ENCODE measurements at places on chromosomes 13 and 19.

- no peak for DNase-seq
Observed at GRCh38 chr19:35211545-35212230, 16.9 kb downstream of the FAM187B start.

DNA sequence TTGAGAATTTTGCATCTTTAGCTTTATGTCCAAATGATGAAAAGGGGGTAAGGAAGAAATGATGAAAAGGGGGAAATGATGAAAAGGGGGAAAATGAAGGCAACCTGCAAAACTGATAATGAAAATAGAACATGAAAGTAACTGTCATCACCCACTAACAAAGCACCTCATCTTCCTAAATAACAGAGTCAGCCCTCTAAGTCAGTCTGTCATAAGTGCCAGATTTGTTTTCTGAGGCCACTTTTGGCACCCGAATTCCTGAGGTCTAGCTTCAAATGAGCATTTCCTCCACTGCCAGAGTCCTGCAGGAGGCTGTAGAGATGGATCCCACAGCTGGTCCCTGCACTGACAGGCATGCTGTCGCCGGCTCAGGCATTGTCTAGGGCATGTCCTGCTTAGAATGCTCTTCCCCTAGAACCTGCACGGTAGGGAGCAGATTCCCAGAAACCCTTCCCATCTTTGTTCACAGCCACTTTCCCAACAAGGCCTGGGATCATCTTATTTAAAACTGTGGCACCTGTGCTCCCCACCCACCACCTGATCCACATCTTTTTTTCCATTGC is 25.3 kb downstream of the RAP2A start:
- DNase-seq: no peak

- DNase-seq: no peak
Observed at GRCh38 chr13:95020298-95020987, 280.8 kb downstream of the ABCC4 start.

DNA sequence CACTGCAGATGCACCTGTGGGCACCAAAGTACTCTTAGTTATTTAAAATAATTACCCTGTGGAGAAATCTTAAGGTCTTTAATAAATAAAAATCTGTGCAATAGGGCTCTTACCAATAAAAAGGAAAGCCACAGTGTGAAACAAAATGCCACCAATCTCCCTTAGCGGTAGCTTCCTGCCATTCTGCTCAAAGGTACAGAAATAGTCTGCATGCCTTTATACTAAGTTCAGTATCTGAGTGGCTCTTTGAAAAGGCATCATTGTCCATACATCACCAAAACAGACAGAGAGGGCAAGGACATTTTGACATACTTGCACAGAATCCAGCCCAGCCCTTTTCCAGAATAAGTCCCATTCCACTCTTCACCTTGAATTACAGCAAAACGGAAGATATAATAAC is 161.0 kb downstream of the KLF12 start:
- DNase-seq: no peak

DNA sequence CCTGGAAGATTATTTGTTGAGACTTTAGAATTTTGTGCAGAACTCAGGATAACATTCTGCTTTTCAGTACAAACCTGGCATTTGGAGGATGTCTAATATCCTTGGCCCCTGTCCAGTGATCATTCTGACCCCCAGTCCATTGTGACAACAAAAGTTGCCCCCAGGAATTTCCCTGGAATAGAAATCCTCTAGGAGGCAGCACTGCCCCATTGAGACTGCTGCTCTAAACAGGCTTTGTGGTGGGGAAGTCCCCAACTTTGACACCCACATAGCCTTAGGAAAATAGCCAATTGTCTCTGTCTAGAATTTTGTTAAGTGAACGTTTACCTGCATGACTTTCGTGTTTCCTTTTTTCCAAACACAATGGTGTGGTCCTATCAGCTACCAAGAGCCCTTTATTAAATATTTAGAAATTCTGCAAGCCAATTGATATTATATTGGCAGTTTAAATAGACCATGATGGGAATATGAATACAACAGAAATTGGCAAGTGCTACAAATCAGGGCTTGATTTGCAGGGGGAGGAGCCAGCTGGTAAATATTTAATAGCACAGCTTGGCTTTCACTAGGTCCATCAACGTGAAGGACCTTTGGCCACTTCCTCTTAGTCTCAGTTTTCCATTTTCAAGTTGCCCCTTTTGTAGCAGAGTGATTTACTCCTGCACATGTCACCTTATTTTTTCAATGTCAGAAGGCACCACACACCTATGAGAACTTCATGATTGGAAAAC is 451.7 kb downstream of the EFNB2 start:
- no peak for DNase-seq

DNA sequence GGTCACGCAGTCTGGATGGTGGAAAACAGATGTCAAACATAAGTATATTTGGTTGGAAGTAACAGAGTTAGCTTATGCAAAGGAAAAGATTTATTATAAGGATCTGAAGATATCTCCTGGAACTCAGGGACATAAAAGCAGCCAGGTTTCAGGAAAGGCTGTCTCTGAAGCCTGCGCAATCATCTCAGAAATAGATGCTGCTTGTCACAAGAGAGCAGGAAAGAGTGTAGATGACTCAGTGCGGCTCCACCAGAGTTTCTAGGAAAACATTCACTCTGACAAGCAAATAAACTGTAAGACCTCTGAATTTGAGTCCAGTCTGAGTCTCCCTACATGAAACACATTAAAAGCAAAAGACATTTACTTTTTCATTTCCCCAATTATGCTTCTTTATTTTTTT is 220.4 kb upstream of the HTR2A start:
- DNase-seq: no peak

GRCh38 chr19:16247353-16248182 is 49.9 kb downstream of the AP1M1 start:
- peak; percentile 52 for DNase-seq

DNA sequence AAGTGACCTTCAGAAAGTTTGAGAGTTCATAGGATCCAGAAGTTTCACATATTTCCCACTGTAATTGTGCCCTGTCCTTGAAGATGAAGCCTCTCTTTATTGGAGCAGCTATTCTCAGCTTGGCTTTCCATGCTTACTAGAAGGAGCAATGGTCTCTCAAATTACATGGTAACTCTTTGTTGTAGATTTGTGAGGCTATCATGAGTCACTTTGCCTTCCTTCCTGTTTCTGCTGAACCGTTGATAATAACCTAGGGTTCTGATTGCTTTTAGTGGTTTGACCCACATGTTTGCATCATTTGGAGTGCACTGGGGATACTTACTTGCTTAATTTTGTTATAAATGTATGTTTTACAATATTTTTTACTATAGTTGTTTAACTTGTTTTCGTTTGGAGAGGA is 772.9 kb upstream of the SLITRK6 start:
- no peak for DNase-seq

GRCh38 chr19:48253999-48254398 is 1.7 kb downstream of the CARD8 start:
- DNase-seq: no peak

DNA sequence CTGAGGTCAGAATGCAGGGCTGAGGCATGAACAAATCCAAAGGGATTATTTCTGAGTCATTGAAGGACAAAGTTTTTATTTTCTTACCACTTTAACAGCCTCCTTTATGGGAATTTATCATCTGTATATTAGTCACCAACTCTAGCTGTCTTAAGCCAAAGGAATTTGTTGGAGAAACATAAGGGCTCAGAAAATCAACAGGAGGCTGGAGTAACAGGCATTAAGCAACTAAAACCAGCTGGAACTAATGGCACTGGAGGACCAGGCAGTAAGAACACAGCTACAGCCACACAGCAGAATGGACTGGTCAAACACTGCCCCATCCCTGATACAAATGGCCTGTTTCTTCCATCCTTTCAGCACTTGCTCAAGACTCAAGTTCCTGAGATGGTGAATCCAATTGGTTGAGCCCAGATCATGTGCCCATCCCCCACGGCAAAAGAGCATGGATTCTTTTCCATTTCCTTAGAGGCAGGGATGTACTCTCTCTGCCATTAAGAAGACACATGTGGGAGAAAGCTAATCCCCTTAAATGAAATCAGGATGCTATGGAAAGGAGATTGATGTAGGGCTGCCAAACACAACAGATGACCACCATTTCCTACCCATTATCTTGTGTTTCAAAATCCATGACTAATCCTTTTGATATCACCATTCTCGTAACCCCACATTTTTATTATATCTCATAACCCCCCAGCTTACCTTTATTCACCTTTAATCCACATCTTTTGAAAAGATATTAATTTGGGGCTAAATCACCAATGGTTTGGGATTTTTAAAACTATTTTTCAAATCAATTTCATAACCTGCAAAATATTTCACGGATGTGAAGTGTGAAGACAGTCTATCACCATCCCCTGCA is 157.0 kb upstream of the FNDC3A start:
- DNase-seq: no peak

GRCh38 chr19:19137556-19138108 is 646 bp downstream of the TMEM161A start:
- DNase-seq: no peak

DNA sequence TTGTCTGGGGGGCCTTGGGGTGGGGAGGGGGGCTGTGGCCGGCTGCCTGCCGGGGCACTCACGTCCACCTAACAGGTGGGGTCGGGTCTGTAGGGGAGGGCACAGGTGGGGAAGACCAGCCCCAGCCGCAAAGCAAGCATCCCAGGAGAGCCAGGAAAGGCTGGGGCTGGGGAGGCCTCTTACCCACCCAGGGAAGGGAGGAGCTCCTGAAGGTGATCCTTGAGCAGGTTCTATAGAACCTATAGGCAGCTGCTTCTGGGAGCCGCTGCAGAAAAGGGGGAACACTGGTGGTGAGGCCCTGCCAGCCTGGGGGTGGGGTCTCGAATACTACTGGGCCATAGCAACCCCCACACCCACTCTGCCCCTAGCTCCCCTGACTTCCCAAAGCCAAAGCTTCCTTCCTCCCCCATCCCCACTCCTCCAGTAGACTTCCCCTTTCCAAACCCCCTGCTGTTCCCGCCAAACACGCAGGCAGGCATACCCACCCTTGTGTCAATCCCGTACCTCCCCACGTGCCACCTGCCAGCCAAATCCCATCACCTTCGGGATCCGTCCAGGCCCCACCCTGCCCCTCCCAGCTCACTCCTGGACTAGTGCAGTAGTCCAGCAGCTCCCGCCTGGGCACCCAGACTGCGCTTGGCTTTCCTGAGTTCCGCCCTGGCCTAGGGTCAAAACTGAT is 5.6 kb downstream of the KLF16 start:
- DNase-seq: no peak

- no peak for DNase-seq
Observed at GRCh38 chr13:88063741-88064140, 392.6 kb downstream of the SLITRK5 start.

DNA sequence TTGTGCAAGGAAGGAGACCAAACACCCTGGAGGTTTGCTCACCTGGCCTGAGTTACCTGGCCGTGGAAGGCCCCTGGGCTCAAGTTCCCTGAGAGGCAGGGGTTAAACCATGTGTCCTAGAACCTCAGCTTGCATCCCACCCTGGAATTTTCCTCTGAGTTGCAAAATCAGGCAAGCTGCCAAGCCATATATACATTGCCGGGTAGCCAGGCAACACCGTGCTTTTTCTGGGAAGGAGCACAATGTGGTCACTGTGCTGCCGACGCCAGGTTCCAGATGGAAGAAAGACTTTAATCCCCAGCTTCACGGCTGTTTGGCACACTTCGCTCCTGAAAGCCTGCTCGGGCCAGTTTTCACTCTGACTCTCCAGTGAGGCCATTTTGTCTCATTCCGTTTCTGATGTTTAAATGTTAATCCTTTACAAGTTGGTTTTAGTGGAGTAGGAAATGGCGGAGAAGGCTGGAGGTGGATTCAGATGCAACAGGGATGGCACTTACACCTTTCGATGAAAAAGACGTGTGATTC is 60.1 kb upstream of the PEG3 start:
- DNase-seq: no peak

DNA sequence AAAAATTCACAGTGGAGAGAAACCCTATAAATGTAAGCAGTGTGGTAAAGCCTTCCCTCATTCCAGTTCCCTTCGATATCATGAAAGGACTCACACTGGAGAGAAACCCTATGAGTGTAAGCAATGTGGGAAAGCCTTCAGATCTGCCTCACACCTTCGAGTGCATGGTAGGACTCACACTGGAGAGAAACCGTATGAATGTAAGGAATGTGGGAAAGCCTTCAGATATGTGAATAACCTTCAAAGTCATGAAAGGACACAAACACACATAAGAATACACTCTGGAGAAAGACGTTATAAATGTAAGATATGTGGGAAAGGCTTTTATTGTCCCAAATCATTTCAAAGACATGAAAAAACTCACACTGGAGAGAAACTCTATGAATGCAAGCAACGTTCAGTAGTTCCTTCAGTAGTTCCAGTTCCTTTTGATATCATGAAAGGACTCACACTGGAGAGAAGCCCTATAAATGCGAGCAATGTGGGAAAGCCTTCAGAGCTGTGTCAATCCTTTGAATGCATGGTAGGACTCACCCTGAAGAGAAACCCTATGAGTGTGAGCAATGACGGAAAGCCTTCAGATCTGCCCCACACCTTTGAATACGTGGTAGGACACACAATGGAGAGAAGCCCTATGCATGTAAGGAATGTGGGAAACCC is 16.1 kb upstream of the ZNF439 start:
- no peak for DNase-seq

DNA sequence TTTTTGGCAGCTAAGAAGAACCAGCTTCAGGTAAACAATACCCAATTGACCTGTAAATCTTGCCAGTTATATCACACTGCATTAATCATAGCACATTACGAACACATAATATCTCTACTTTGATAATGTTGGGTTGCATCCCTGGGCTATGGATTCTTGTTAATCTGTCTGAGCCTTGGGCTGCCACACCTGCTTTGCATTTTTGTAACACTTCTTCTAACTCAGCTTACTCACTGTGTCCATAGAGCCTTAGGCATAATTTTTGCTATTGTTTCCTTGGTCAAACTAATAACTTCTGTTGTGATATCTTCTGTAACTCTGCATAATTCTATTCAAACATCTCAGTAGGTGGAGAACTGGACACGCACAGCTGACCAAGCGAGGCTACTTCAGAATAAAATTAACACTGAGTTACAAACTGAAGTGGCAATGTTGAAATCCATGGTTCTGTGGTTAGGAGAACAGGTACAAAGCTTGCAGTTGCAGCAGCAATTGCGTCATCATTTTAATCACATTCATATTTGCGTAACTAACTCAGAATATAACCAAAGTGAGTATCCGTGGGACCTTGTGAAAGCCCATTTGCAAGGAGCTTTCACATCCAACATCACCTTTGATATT is 6.4 kb downstream of the ZNF350 start:
- no peak for DNase-seq

- no peak for DNase-seq
Observed at GRCh38 chr19:23992348-23992747, 77.7 kb downstream of the ZNF726 start.

DNA sequence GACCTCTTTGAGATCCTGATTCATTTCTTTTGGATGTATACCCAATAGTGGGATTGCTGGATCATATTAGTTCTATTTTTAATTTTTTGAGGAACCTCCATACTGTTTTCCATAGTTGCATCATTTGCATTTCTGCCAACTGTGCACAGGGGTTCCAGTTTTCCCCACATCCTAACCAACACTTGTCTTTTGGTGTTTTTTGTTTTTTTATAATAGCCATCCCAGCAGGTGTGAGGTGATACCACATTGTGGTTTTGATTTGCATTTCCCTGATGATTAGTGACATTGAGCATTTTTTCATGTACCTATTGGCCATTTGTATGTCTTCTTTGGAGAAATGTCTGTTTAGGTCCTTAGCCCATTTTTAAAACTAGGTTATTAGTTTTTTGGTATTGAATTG is 18.8 kb upstream of the GPR183 start:
- DNase-seq: no peak

All from left renal pelvis (tissue), 4 donors.